ENCODE measurements at places on chromosomes 1 and 21.
A peak's percentile ranks its signal among the peaks of the same experiment; 100 is the strongest.

GRCh38 chr1:54227891-54228310 lies 27.9 kb downstream of the MRPL37 start:
- DNase-seq, result no peak

GRCh38 chr21:41958886-41959563 lies 5.2 kb upstream of the C2CD2 start:
- DNase-seq, result no peak

- no peak for DNase-seq
Observed at GRCh38 chr1:212214325-212214724, 70.9 kb upstream of the PPP2R5A start.

GRCh38 chr1:215568299-215568692 lies 1.2 kb downstream of the KCTD3 start:
- DNase-seq, result no peak

- DNase-seq, result peak; percentile 52
Observed at GRCh38 chr1:86774305-86775295, 70.2 kb downstream of the SH3GLB1 start.

DNA sequence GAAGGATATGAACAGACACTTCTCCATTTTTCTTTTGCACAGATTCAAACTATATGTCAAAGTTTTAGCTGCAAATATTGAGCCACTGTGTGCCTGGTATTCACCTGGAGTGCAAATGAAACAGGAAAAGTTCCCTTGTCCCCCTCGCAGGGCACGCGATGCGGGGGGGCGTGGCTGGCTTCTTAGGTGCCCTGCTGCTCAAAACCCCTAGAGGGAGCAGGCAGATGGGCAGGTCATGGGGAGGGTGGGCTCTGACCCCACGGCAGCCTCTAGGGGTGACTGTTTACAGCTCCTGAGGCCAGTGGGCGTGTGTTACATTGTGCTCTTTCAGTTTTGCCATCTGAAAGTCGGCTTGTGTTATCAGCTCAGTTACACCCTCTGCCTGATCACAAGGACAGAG lies 931.2 kb upstream of the B3GALT2 start:
- DNase-seq, result no peak

- DNase-seq, result no peak
Observed at GRCh38 chr1:66929146-66929688, 4.4 kb downstream of the MIER1 start.

DNA sequence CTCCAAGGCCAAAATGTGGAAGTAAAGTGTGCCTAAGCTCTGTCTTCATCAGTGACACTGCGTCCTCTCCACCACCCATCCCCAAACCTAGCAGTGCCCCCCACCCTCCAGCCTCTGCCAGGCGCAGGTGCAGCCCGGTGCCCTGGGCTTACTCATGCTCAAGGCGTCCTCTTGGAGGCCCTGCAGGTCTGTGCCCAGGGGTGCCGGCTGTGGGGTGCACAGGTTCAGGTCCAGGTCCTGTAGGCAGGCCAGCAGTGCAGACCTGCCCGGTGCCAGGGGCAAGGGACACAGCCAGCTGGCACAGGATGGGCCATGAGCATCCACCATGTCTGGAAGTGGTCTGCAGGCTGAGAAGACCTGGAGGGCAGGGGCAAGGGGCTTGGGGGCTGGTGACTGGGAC lies 5.1 kb downstream of the ZNF683 start:
- DNase-seq, result no peak

DNA sequence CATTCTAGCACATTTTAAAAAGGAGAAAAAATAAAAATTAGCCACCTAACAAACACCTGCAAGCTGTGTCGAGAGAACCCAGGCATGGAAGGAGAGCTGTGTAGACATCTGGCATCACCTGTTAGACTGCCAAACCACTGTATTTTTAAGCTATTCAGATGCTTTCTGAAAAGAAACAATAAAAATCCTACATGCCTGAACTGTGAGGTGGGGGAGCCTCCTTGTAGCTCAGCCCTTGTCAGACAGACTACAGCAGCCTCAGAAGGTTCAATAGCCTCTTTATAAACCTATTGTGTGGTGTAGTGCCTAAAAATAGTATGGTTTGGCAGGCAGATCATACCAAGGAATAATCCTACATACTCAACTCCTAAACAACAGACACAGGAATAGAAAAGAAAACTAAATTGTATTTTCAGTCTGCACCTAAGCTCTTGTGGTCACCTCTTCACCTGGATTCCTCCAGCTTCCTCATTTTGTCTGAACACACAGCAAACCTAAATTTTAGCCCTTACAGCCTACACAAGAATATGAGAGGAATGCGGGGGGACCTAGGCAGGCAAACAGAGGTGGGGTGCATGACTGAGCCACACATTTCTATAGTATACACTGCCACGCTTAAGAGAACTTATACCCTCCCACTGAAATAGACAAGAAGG lies 67.0 kb downstream of the SIPA1L2 start:
- DNase-seq, result no peak

DNA sequence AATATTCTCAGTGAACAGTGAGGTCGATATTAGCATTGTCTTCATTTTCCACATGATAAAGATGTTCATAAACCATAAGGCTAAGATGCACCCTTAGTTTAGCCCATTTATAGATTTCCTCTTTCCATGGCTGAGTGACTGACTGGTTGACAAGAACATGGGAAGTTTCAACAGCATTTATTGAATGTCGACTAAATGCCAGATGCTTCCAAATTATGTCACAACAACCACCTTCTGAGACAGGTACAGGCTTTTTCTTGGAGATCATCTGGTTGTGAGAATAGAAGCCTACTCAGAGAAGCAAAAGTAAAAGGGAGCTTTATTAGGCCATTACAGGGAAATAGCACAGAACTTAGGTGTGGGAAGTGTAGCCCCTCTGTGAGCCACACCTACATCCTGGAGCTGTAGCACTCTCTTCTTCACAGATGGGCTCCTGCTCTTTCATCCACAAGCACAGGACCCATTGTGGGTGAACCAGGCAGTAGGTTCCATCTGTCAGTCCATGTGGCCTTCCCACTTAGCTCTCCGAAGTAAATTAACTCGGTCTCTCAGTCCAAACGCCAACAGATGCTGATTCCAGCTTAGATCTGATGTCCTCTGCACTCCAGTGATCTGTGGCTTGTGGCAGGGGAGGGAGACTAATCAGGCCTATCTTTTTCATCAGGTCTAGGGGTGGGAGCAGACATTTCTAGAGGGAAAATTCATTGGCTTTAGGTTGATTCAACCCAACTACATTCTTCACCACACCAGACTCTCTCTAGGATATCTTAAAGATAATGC lies 14.3 kb downstream of the ATP2B4 start:
- DNase-seq, result no peak

- DNase-seq, result no peak
Observed at GRCh38 chr1:46021046-46021996, 111.1 kb downstream of the PIK3R3 start.

- no peak for DNase-seq
Observed at GRCh38 chr21:31780944-31781343, 49.0 kb upstream of the SCAF4 start.

- DNase-seq, result no peak
Observed at GRCh38 chr1:165988275-165988674, 160.9 kb downstream of the UCK2 start.

- DNase-seq, result no peak
Observed at GRCh38 chr1:65717815-65718454, 74.8 kb upstream of the PDE4B start.

DNA sequence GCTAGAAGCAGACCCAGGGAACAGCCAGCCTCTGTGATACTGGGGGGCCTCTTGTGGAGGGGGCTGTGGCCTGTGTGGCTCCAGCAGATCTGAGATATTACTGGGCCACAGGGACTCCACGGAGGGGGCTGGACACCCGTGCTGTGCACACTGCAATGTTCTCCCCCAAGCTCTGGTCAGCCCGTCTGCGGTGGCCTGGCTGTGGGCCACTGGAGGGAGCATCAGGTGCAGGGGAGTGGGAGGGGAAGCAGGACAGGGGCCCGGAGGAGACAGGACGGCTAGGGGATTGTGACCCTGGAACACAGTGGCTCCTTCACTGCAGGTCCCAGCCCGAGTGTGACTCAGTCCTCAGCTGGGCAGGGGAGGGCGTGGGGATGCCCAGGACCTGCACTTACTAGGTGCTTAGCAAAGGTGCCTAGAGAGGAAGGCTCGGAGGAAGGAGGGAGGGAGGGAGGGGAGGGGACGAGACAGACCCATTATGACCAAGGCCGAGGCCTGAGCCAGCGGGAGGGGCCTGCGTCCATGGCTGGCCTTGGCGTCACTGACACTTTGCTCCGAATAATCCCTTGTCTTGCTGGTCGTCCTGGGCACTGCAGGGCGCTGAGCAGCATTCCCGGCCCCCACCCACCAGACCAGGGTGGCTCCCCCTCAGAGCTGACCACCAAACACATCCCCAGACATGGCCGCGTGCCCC lies 44.2 kb downstream of the PRDM16 start:
- DNase-seq, result no peak

DNA sequence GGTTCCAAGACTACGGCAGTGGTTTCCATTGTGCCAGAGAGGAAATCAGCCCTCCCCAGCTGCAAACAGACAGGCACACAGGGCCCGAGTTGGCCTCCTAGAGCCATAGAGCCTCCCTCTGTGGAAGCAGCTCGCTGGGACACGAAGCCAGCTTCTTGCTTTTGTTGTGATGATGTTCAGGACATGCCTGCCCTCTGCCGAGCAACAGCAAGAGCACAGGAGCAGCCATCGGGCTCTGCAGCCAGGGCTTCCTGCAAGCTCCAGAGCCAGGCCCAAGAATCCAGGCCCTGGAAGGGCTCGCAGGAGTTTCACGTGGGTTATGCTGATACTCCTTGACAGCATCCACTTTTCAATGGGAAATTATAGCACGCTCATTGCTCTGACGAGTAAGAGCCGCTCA lies 18.5 kb downstream of the NPHP4 start:
- no peak for DNase-seq

- peak; percentile 81 for DNase-seq
Observed at GRCh38 chr1:10909697-10910680, 102.5 kb upstream of the TARDBP start.

GRCh38 chr1:161066694-161067093 lies 3.0 kb downstream of the ARHGAP30 start:
- peak; percentile 45 for DNase-seq

- no peak for DNase-seq
Observed at GRCh38 chr1:170521818-170522217, 10.1 kb upstream of the GORAB start.

GRCh38 chr1:225412321-225412720 lies 15.5 kb downstream of the LBR start:
- no peak for DNase-seq

DNA sequence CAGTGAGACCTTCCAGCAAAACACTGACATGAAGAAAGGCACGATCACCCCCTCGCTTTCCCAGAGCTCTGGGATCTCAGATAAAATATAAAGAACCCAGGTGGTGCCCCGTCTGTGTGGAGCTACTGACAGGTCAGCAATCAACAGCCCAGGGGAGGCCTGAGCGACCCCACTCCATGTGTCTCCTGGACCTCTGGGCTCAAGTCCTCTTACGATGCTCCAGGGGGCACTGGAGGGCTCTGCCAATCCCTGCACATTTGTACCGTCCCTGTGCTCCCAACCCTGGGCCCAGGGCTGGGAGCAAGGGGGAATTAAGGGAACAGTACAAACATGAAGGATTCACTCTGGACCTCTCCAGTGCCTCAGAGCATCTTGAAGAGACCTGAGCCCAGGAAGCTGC lies 12.5 kb downstream of the S100A7A start:
- no peak for DNase-seq

DNA sequence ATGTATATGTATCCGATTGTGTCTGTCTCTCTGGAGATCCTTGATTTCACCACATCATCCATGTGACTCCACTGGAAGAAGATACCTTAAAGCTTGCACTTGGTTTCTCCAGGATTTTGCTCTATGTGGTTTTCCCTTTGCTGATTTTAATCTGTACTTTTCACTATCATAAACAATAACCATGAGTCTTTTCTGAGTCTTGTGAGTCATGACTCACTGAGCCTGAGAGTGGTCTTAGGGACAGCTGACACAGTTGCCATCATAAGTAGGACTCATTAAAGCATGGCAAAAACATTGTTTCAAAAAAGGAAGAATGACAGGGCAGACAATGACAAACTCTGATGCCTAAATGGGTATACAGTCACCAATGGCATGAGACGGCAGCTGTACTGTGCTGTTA lies 226.2 kb downstream of the AKT3 start:
- DNase-seq, result no peak

DNA sequence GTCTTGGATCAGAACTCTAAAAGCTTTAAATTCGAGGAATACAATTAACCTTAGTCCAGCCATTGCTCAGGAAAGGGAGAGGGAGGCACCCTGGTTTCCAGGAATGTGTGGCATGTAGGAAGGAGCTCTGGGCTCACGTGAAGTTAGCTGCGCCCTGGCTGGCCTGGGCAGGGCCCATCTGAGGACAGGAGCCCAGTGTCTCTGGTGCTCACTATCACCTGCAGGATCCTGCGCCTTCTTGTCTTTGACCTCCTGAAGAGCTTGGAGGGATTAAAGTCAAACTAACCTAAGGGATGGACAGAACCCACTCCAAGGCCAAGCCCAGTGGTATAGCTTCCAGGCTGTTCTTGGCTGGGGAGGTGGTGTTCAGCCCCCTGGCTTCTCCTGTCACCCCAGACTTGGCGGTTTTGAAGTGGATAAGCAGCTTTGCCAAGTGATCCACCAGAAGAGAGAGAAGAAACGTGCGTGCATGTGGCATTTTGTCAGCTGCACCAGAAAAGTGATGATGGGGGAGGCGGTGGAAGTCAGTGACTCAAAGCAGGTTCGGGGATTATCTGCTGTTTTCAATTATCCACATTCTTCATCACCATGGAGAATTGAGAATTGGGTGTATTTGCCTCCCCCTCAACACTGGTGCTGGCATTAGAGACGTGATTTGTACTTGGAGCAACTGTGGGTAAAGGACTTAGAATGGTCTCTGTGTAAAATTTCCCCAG lies 11.9 kb upstream of the KCNN3 start:
- DNase-seq, result no peak

GRCh38 chr1:9714257-9714718 lies 62.8 kb downstream of the PIK3CD start:
- peak; percentile 43 for DNase-seq

- no peak for DNase-seq
Observed at GRCh38 chr1:22387919-22388580, 63.6 kb upstream of the ZBTB40 start.

GRCh38 chr1:55441489-55441888 lies 226.3 kb upstream of the USP24 start:
- no peak for DNase-seq

DNA sequence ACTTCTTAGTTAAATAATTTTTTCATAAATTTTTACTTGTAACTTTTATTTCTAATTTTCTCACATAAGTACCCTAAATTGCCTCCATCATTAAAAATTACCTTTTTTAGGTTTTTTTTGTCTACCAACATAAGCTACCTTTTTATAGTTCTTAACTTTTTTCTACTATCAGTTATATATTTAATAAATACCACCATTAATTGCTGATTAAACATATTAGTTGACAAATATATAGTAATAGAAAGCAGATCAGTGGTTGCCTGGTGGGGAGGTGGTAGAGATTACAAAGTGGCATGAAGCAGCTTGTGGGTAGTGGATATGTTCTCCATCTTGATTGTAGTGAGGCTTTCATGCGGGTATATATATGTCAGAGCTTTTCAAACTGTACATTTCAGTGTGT lies 6.1 kb upstream of the SH3BP5L start:
- no peak for DNase-seq

DNA sequence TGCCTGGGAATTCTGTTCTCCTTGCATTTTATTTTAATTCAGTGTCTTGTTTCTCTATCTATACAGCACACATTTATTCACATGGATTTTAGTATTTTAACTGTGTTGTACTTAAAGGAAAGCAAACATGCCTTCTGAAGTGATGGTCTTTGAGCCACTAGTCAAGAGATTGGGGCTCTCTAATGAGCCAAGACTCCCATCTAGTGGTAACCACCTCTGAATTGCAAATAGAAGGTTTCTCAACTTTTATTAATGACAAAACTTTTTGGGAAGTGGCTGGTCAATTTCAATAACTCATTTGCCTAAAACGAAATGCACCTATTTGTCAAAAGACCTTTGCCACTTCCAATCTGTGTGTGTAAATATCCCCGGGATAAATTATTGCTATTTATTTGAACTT lies 199.6 kb downstream of the LTN1 start:
- DNase-seq, result no peak
